ENCODE measurements at places on chromosomes 11 and 22.

DNA sequence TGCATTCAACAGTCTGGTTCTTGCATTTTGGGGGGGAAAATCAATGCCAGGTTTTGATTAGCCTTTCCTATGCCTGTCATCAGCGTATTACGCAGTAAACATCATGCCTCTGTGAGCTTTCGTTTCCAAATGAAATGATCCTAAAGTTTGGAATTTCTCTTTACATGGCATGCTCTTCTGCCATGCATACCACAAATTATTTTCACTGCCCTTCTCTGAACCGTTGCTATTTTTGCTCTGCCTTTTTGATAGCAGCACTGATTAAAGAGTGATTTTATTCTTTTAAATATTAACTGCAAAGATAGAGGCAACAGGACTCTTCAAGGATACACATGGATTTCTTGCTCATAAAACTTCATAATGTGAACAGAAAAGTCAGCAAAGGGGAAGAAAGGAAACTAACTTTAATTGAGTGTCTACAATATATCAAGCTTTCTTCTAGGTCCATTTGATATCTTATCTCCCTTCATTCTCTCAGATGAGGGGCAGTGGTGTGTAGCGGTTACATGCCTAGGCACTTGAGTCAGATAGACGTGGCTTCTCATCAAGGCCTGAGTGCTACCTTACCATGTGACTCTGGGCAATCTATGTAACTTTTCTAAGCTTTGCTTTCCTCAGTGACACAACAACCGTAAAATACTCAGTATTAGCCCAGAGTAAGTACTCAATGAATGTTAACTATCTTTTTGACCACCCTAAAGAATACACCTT lies 25.0 kb upstream of the FZD4 start:
- DNase-seq: no peak

DNA sequence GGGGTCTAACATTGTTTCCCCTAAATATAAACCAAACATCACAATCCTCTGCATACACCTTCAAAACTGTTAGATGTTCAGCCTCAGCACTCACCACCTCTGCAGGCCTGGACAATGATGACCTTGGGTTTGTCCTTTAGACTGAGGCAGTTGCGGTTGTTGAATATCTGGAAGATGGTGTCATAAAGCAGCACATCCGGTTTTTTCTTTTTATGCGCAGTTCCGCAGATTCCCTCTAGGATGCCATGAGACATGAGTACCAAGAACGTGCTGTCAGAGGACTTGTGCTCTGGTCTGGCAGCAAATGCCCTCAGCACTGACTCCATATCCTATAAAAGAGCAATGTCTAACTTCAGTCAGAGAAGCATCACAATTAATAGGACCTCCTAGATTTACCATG lies 22.8 kb downstream of the CASP5 start:
- no peak for DNase-seq

- DNase-seq: no peak
These were observed 7.3 kb downstream of the AIP start for GRCh38 chr11:67489885-67490726.

GRCh38 chr11:45267652-45268299 lies 18.4 kb downstream of the SYT13 start:
- DNase-seq: no peak

DNA sequence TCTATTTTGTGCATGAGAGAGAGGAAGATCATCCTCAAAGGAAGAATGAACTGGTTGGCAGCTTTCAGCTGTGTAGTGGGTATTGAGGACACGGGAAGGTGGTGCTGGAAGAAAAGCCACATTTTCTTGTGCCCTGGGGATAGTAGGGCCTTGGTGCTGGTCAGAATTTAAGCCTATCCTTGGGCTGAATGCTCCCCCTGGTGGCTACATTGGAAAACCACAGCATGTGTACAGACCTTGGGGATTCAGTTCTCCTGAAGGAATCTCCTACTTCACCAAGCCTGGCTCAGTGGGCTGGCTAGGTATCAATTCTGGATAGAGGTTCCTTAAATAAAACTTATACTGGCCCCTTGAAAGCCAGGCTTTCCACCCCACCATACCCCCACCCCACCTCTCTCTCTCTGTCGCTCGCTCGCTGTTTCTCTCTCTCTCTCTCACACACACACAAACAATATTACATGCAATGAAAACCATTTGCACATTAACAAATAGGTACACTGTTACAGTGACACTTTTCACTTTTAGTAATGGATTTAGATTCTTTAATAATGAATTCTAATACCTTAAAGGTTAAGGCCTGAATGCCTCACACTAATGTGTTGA lies 2.8 kb upstream of the OR51M1 start:
- DNase-seq: peak; percentile 58

GRCh38 chr11:120832481-120833238 lies 191.2 kb upstream of the TBCEL start:
- DNase-seq: no peak
